ENCODE measurements at places on chromosomes 7 and 10.

GRCh38 chr7:18786196-18786727 is 290.7 kb downstream of the HDAC9 start:
- DNase-seq = no peak

- DNase-seq = no peak
Observed at GRCh38 chr7:74121401-74122249, 38.0 kb downstream of the LIMK1 start.

DNA sequence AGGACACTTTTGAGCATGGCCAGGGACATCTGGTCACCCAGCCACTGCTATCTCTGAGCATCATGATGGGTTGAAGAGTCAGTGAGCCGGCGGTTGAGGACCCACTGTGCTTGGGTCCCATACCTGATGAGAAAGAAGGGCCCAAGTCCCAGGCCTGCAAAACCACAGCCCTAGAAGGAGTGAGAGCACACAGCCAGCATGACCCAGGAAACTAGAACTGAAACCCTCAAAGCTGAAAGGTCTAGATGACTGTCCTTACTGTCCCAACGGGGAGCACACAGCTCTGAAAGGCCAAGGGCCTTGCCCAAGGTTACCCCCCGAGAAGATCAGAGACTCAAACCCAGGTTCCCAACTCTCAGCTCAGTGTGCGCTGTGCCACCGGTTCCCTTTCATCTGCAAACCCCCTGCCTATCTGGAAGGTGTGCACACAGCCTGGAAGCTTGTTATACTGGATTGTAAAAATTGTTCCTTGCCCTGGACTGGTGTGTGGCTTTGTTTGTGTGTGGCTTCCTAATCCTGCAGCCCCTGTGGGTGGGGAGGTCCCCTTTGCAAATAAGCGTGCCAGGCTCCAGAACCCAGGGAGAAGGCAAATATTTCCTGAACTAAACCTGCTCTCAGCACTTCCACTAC is 22.6 kb upstream of the PSAP start:
- DNase-seq = no peak

DNA sequence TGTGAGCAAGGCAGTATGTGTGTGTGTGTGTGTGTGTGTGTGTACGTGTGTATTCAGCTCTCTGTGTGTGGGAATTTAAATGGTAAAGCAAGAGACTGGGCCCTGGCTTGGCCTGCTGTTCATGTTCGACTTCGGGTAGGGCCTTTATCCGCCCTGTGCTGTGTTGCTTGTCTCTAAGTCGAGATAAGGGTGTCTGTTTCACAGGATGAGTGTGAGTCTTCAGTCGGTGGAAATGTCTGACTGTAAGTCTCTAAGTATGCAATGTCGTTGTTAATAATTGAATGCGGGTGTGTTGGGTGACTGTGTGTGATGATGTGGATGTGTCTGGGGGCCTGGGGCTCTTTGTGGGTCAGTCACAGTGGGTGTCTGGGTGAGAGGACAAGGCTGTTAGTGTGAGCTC is 34.8 kb downstream of the HIF1AN start:
- no peak for DNase-seq

DNA sequence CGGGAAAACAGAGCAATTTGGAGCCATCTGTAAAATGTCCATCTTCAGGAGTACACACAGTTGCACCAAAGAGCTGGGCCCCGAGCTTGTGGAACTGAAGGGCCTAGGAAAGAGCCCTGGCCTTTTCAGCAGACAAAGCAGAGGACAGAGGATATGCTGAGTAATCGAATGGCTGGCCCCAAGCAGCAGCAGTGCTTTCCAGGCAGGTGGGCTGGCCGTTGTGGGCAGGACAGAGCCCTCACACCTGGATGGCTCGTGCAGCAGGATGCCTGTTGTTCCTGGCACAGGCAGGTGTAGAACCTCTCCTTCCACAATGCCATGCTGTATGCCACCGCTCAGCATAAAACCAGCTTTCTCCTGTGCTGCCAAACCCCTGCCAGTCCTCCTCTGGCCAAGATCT is 32.5 kb upstream of the TNS3 start:
- DNase-seq = no peak
